Stimulated activated CD8-positive, alpha-beta memory T cell treated with anti-CD3 and anti-CD28 coated beads, Interleukin-2, amount 100 ng/mL, for 1 hour (primary cell): ENCODE measurements at places on chromosomes 12 and 14.

- no peak for DNase-seq
Observed at GRCh38 chr12:79155683-79156082, 291.1 kb downstream of the SYT1 start.

- DNase-seq: no peak
Observed at GRCh38 chr12:72010356-72010755, 71.7 kb downstream of the TPH2 start.

DNA sequence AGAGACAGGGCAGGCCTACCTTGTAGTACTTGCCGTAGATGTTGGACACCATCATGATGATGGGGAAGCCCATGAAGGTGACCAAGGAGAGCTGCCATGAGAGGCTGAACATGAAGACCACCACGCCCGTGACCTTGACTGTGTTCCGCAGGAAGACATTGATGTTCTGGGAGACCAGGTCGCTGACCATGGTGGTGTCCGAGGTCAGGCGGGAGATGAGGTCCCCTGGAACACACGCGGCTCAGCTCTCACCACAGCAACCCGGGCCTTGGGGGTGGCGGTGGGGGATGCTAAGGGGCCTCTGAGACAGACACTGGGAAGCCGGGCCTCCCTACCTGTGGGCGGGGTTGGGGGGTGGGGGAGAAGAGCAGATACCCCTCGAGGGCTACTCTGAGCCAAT lies 17.7 kb downstream of the ABCB9 start:
- DNase-seq: no peak

- no peak for DNase-seq
Observed at GRCh38 chr12:111112311-111113098, 192.1 kb upstream of the MYL2 start.

DNA sequence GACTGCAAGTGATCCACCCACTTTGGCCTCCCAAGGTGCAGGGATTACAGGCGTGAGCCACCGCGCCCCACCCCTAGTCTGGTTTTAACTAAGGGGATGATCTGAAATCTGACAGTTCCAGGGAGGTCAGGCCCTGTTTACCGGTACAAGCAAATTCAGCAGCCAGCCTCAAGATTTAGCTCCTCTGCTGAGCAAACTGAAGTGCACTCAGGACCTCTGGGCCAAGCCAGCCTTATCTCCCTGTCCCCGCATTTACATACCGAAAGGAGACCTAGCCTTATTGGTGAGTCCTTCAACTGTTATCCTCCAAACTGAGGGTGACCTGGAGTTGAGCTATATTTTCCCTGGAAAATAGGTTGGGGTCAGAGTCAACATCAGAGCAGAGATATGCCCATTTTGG lies 835 bp upstream of the ABHD4 start:
- DNase-seq: no peak

GRCh38 chr14:54769951-54770863 lies 132.4 kb downstream of the GCH1 start:
- DNase-seq: no peak
